Activated T-cell treated with anti-CD3 and anti-CD28 coated beads for 4 hours (primary cell): ENCODE measurements at places on chromosomes 13 and 19.

GRCh38 chr13:94947965-94948371 lies 235.6 kb upstream of the SOX21 start:
- no peak for DNase-seq

DNA sequence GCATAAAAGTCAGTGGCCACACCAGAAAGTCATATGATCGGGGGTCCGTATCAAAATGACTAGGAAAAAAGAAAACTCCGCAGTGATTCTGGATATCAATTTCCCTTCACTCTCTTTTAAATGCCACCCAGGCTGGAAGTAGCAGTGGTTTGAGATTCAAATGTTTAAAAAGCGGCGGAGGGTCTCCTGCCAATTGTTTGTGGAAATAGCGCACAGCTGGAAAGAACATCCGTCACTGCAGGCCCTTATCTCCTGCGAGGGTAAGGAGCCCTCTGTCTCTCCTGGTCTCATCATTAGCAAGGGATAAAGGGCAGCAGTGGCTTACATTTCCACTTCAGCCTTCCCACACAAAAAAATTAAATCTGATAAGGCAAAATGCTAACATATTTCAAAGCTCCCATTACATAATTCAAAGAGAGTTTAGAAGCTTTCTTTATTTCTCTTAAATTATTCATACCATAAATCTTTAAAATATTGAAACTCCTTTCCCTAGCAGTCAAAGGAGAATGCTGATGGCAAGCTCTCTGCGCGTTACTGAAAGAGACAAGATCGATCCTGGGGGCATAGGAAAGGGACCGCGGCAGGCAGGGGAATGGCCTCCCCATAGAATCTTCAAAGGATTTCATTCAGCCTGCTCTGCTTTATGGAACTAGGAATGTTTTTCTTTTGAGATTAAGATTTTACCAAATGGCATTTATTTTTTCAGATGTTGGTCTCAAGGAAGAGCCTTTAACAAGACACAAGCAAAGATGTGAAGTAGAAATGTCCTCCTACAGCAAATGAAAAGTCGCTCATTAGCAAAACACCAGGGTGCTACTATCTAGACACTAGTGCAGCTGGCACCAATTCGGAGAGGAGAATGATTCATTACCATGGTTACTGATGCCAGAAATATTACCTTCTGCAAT lies 35.0 kb downstream of the AMER2 start:
- DNase-seq: no peak

DNA sequence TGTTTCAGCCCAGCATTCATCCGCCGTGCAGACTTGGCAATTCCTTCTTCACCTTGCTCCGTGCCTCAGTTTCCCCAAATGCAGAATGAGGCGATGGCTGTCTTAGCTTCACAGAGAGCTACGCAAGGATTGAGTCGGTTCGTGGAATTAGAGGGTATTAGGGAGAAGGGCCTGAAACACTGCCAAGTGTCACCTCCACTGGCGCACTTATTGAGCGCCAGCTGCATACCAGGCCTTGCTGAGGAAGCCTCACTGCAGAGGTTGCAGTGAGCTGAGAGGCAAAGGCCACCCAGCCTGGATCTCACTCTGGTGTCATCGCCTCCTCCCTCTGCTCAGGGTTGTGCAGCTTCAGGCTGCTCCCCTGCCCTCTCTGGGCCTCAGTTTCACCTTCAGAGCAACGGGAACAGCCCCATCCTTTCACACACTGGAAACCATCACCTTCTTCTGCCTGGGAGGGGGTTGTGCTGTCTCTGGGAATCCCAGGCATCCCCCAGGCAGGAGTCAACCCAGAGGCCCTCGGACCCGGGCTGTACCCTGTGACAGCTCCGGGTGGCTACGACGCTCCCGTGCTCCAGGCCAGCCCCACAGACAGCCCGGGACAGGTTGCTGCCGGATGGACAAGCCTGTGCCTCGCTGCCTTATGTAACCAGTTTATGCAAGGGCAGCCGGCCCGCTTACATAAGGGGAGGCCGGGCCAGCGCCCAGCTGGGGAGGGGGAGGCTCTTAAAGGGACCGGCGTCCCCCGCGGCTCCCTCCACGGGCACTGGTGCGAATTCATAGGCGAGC lies 31.9 kb downstream of the NFIC start:
- DNase-seq: no peak

GRCh38 chr13:113862191-113862930 lies 1.5 kb downstream of the GAS6 start:
- no peak for DNase-seq

DNA sequence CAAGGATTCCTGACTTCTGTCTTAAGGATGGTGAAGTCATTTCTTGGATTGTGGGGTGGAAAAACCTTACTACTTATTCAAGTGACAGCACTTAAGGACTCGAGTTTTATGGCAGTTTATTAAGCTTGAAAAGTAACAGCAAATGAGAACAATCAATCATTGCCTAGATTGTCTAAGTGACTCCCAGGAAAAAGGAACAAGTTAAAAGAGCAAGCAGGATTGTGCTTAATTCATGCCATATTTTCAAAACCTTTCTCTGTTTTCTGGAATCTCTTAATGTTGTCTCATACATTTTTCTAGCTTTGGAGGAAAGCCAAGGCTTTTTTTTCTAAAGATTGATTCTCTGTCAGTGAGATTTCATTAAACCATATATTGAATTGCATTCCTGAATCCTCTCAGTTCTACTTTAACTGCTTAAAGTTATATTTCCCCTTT lies 236.2 kb upstream of the HTR2A start:
- no peak for DNase-seq

DNA sequence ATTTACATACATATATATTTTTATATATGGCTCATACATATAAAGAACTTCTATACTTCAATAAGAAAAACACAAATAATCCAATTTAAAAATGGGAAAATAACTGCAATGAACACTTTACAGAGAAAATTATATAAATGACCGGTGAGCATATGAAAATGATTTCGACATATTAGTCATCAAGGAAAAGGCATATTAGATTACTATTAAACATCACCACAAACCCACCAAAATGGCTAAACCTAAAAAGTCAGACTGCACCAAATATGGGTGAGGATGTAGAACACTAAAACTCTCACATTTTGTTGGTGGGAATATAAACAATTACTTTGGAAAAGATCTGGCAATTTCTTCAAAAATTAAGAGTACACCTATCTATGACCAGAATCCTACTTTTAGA lies 316.2 kb downstream of the ENOX1 start:
- no peak for DNase-seq

DNA sequence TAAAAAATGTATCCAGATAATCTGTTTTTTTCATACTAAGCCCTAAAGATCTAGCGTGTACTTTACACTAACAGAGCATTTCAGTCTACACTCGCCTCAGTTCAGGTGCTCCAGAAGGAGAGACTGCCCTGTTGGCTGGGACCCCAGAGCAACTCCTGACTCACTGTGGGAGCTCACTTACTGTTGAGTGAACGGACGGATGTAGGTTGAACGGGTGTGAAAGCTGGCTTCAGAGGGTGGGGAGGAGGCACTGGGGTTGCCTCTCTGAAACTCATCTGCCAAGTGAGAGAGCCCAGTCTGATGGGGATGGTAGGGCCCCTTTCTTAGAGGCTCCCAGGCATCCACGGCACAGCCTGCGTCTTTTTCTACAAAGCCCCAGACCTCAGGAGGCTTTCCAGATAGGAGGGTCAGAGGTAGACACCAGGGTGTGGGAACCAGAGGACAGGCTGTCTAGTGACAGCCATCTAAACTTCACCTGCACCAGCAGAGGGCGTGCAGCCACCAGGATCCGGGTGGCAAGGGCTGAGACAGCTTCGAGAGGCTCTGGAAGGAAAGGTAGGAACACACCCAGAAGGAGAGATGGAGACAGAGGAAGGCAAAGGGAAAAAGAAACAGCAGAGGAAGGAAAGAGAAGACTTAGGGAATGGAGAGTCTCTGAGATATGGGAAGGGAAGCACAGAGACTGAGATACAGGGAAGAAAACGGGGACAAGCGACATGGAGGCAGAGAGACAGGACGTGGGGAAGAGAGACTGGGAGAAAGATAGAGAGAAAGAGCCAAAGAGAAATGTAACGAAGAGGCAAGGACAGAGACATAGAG lies 3.7 kb downstream of the KASH5 start:
- DNase-seq: peak; percentile 70

DNA sequence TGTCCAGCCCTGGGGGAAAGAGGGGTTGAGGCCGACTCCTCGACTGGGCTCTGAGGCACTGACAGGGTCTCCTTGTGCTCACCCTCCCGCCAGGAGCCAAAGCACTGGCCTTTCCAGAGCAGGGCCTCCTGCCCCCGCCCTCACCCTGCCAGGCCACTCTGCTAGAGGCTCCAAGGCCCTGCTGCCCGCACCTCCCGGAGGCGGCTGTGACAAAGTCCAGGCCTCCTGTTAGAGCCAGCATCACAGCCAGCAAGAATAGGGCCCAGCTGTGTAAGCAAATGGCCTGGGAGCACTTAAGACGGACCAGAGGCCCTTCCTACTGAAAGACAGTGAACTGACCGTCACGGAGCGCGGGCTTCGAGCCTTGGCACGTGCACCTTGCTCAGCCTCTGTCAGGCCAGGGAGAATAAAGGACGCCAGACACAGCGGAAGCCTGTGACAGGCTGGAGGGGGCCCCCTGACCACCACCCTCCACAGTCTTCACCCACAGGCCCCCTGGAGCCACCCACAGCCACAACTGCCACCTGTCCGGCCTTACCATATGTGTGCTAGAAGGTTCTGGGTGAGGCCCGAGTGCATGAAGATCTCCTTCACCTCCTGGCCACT lies 50.9 kb downstream of the EPS15L1 start:
- DNase-seq: no peak

GRCh38 chr13:32731576-32731975 lies 145.3 kb downstream of the PDS5B start:
- DNase-seq: no peak

DNA sequence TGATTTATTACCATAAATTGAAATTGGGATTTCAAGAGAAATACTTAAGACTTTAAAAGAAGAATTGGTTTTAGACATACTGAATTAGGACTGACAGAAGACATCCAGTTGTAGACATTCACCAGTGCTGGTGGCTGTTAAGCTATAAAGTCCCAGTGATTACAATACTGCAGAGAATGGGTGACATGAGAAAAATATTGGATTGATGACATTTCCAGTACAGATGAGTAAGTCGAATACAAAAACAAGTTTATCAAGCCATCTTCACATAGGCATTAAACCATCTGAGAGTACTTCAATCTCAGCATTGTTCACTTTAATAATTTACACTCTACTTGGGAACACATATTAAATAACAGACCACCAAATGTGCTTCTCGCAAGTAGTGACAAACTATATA lies 66.8 kb downstream of the TBC1D4 start:
- DNase-seq: no peak
